ENCODE measurements at places on chromosomes 5 and 9.

GRCh38 chr9:30913331-30913730, 1471.1 kb upstream of the ACO1 start:
- DNase-seq: no peak

- no peak for DNase-seq
Observed at GRCh38 chr9:83792746-83793145, 24.8 kb downstream of the GKAP1 start.

DNA sequence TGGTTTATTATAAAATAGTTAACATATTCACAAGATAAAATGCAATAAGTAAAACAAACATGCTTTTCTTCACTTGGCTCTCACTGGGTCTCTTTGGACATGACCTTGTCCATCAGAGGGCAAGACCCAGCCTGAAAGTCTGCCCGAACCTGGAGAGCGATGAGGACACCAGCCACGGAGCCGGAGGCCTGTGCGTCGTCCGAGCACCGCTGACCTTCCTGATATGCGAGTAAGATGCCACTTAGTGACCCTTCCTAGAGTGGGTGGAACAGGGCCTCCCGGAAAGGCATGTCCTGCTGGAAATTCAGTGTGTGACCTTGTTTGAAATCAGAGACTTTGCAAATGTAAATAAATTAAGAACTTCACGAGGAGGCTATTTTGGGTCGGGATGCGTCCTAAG, 52.9 kb downstream of the IRX2 start:
- DNase-seq: no peak

- DNase-seq: no peak
Observed at GRCh38 chr9:19162956-19163355, 35.7 kb upstream of the PLIN2 start.

DNA sequence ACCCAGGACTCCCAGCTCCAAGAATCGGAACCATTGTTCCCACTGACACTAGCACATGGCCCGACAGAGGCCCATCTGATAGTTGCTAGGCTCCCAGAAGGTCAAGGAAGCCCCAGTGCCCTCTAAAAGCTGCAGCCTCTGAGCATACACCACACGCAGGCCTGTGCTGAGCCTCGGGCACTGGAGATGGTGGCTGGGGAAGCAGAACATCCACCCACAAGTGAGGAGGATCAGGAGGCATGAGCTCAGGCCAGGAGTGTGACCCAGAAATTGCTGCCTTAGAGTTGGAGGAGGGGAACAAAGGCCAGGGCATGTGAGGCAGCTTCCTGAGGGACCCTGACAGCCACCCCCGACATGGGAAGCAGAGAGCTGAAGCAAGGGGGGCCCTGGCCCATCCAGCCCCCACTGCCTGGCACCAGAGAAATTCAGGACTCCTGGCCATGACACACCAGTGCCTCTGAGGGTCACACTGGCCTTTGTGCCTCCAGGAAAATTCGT, 21.4 kb downstream of the IPPK start:
- DNase-seq: no peak

- peak; percentile 94 for DNase-seq
Observed at GRCh38 chr9:72038408-72038807, 22.0 kb downstream of the C9orf57 start.

GRCh38 chr9:32413424-32413823, 29.0 kb downstream of the ACO1 start:
- DNase-seq: no peak

GRCh38 chr5:147406636-147407035, 103.2 kb downstream of the DPYSL3 start:
- no peak for DNase-seq

GRCh38 chr5:133917785-133918184, 50.6 kb downstream of the C5orf15 start:
- no peak for DNase-seq

GRCh38 chr9:93061260-93061751, 2.8 kb downstream of the SUSD3 start:
- DNase-seq: no peak

DNA sequence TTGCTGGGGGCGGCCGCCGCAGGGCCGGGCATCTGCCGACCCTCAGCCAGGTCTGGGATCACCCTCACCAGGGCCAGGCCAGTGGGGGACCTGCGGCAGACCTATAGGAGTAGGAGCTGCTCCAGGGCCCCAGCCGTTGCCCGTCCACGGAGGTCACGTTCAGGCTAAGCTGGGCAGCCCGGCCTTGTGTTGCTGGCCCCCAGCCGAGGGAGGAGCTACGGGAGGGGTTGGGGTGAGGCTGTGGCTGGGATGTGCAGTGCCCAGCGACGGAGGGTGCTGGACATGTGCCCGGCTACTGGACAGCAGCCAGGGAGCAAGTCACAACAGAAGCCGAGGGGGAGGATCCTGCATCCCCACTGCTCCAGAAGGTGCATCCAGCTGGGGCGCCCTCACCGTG, 39.6 kb upstream of the SLC6A19 start:
- DNase-seq: peak; percentile 15

DNA sequence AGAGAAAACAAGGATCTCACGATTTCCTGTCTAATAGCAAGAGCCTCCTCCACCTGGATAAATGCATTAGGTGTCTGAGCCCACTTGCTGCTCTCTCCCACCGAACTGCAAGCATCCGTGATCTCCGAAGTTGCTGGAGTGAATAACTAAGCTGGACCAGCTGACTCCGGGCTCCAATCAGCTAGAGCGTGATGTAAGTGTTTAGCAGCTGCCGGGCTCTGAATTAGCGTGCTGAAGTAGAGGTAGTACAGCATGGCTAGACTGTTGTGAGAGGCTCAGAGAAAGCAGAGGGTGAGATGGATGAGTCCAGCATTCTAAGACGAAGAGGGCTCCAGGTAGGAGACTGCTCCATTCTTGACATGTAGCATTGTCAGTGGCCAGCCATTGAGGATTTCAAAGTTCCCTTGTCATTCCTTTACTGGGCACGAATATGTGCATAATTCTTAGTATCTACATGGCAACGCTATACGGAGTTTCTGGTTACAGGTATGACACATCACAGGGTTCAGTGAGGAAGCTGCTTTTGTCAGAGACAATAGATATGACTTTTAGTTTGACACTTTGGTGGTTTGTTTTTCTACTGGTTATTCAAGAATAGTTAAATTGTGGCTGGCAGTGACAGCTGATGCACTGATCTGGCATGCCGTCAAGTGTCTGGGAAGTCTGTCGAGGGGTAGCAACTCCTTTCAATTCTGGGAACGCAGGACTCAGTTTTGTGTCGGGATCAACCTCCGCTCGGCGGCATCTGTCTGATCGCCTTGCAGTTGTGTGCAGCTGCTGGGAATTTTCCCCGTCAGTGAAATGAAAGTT, 232.6 kb downstream of the MAST4 start:
- DNase-seq: peak; percentile 46

GRCh38 chr9:126971261-126971660, 56.7 kb downstream of the RALGPS1 start:
- DNase-seq: no peak

GRCh38 chr9:133818444-133818843, 80.3 kb upstream of the SARDH start:
- DNase-seq: no peak

GRCh38 chr9:133607976-133608375, 1.2 kb downstream of the FAM163B start:
- no peak for DNase-seq

DNA sequence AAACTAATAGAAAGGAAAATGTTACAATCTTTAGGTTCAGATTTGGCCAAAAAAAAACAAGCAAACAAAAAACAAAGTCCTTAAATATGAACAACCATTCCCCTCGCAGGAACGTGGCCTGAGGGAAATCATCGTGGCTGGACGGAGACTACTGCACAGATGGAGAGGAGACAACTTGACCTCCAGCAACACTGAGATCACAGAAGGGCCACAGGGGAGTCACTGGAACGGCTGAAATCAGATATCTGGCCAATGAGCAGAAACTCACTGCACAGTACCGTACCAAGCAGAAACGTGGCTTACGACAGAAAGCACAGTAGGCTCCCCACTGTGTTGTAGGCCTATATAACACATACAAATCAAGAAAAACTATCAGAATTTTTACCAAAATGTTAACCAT, 27.7 kb downstream of the CAMSAP1 start:
- no peak for DNase-seq

- no peak for DNase-seq
Observed at GRCh38 chr5:177596775-177597238, 3.1 kb upstream of the B4GALT7 start.

GRCh38 chr9:121735065-121735792, 83.8 kb downstream of the DAB2IP start:
- no peak for DNase-seq

GRCh38 chr9:72599874-72600534, 78.6 kb downstream of the TMC1 start:
- no peak for DNase-seq

GRCh38 chr9:87725900-87726709, at the start of gene CTSL:
CTSL (plus strand) TSS chr9:87726119; CDS start chr9:87727604, 1,485 bp downstream.
- DNase-seq: peak; percentile 40

- no peak for DNase-seq
Observed at GRCh38 chr5:132008163-132008473, 3.3 kb downstream of the ACSL6 start.

- DNase-seq: no peak
Observed at GRCh38 chr5:39024884-39025283, 49.3 kb downstream of the RICTOR start.

- DNase-seq: no peak
Observed at GRCh38 chr9:79646096-79646495, 74.3 kb downstream of the TLE4 start.

DNA sequence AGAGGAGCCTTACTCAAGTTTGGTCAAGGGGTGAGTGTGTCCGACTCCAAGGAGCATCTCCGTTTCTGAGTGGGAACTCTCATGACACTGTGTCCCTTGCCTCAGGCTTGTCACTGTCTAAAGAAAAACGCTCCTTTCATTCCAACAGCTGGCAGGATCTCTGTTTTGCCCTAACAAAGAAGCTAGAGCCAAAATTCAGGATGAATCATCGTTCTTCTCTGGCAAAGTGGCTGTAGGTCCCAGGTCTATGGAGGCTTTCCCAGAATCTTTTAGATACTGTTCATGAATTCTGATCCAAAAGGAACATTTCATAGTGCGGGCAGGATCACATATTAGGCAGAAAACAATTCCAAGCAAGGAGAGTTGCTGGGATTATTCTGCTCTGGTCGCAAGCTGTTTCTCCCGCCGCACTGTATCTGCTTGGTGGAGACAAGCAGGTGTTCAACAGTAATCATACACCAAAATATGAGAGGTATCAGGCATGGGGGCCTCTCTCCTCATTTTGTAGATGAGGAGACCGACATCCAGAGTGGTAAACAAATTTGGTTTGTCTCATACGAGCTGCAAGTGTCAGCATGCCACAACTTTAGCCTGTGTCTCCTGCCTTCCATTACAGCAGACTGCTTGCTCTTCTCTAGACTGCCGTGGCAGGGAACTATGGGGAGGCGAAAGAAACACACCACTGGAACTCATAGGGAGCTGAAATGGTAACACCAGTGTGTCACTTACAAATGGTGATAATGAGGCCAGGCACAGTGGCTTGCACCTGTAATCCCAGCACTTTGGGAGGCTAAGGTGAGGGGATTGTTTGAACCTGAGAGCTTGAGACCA, 72.6 kb downstream of the ENTREP1 start:
- DNase-seq: no peak

DNA sequence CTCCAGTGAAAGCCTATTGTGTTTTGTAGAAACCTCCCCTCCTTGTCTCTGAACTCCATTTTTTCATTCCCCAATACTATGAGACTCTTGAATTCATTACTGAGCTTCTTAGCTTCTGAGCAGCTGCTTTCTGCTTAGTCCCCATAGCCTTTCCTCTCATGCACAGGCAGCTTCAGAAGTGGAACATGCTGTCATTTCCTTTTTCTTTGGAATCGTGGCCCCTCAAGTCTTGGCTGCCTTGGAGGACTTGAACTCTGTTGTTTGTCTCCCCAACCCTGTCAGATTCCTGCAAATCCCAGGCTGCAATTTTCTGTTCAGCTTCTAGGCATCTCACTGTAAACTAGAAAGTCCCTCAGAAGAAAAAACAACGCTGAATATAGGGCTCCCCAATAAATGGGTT, 268.5 kb downstream of the ARRDC3 start:
- no peak for DNase-seq

DNA sequence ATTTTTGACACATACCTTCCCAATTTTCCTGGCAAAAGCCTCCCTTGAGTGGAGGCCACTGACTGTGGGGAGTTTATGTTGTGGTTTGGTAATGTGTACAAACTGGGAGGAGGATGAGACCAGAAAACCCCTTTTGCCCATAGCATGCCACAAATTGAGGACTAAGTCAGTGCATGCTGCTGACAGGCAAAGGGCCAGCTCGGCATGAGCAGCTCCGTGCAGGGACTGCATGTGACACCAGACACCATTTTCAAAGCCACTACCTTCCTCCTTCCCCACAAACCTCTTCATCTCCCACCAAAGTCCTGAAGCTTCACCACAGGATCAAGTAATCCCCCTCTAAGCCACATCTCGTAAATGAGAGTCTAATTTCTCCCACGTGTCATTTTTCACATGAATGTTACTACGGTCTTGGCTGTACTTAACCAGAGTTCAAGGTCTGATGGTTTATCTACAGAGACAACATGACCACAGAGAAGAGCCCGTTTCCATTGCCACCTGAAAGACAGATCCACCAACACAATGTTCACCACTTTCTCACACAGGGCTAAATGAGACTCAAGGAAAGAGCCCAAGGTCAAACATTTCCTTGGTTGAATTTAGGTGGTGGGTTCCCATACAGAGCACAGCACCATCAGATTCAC, 106.5 kb downstream of the NFIB start:
- no peak for DNase-seq

- DNase-seq: no peak
Observed at GRCh38 chr5:167916706-167917105, 374.7 kb upstream of the WWC1 start.

GRCh38 chr5:171862624-171863023, 77.0 kb downstream of the SMIM23 start:
- no peak for DNase-seq

DNA sequence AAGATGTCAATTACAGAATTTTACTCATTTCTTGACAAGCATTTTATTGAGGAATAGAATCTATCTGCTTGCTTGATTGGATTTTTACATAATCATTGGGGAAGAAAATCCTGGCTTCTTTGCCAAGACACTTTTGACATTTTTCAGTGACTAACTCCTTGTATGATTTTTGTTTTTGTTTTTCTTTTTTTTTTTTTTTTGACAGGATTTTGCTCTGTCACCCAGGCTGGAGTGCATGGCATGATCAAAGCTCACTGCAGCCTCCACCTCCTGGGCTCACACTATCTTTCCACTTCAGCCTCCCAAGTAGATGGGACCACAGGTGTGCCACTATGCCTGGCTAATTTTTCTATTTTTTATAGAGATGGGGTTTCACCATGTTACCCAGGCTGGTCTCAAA, 672.3 kb upstream of the RGMB start:
- no peak for DNase-seq

Data from NCI-H1105 (cell line).